A549 treated with dexamethasone at 1 μM for 4 hours (cell line): ENCODE measurements at places on chromosomes 12 and 14. TPM values are rescaled to one million over a fixed set of nuclear protein-coding genes. Genes with fewer than 3 reads are reported as not detected.

Gene MYO1H
- total RNA-seq = not detected in 5 replicates

Gene PGF
- total RNA-seq = 4.8 to 5.6 TPM (median 5.0 TPM) in 5 replicates

Gene BDKRB2
- total RNA-seq = 0.91 to 1.3 TPM (median 1.1 TPM) in 5 replicates

Gene NGB
- 0.05 TPM in 1 of 5 replicates, not detected in the others for total RNA-seq

Gene IFNG-AS1
- not detected in 5 replicates for total RNA-seq

Gene CCDC177
- total RNA-seq = 0.04 to 0.07 TPM (median 0.05 TPM) in 4 of 5 replicates, not detected in the other

Gene METTL17
- 64.2 to 74.5 TPM (median 71.2 TPM) in 5 replicates for total RNA-seq

Gene FOXJ2
- 8.2 to 11.6 TPM (median 10.1 TPM) in 5 replicates for total RNA-seq
